ENCODE measurements at places on chromosomes 4 and X.

GRCh38 chr4:23237771-23238170 lies 545.0 kb downstream of the GBA3 start:
- DNase-seq: no peak

DNA sequence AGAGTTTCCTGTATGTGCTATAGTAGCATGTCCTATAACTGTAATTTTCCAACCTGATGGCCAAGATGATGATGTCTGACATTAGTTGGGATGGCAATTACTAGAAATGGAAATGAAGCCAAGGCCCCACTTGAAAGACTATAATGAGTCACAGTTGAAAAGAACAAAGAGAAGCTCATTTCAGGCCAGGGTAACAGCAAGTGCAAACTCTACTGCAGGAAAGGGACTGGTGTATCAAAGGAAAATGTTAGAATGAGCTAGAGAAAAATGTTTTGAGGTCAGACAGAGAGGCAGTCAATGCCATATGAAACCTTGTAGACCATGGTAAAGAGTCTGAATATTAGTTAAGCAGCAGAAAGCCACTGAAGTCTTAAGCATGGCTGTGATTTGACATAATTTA lies 146.2 kb upstream of the SH3RF1 start:
- no peak for DNase-seq

DNA sequence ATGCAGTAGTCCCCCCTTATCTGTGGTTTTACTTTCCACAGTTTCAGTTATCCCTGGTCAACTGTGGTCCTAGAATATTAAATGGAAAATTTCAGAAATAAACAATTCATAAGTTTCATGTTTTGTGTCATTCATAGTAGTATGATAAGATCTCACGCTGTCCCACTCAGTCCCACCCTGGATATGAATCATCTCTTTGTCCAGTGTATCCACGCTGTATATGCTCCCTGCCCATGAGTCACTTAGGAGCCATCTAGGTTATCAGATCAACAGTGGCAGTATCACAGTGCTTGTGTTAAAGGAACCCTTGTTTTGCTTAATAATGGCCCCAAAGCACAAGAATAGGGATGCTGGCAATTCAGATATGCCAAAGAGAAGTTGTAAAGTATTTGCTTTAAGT lies 16.2 kb upstream of the SYTL4 start:
- DNase-seq: no peak

DNA sequence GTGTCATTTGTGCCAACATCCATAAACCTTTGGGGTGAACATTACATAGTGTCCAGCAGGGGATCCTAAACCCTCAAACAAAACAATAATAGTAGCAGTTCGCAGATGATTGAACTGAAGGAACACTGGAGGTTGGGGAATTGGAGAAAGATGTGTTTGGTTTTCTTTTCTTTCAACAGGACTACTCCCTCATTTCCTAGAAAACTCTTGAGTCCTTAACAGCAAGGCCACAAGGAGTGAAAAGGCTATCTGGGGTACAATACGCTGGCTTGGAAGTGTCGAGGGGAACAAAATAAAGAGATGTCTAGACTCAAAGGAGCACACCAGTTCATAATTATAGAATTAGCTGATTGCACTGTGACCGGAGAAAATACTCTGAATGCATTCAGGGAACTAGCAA lies 72.1 kb downstream of the IDS start:
- no peak for DNase-seq

- DNase-seq: no peak
Observed at GRCh38 chr4:121472937-121473721, 92.3 kb upstream of the QRFPR start.

- DNase-seq: no peak
Observed at GRCh38 chr4:59655996-59656395, 1544.1 kb upstream of the ADGRL3 start.

GRCh38 chr4:152971053-152971452 lies 34.9 kb downstream of the FHDC1 start:
- DNase-seq: no peak

DNA sequence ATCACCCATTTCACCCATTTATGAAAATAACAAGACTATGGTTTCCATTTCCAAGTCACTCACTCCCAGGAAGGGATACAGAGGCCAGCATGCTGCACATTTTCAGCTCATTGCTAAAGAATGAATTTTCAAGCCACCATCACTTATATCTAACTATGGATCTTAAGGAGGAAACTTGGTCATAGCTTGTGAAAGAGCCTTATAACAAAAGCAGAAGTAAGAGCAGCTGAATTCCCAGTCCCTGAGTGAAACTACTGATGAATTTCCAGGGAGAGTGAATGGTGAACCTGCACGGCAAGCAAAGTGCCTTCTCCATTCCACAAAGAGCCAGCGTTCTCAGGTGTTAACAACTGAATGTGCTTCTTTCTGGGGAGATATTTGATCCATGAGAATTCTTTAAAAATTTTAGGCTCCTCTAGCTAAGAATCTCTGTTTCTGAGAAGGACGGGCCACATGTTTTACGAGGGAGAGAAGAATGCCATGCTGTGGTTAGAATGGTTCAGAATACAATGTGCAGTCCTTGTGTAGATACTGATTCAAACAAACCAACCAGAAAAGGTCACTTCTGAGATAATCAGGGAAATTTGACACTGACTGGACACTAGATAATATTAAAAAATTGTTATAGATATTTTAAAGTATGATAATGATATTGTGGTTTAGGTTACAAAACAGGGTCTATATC lies 24.0 kb downstream of the BTC start:
- DNase-seq: no peak

- DNase-seq: no peak
Observed at GRCh38 chrX:48968377-48968776, 3.3 kb downstream of the KCND1 start.

- no peak for DNase-seq
Observed at GRCh38 chr4:27318740-27319139, 458.1 kb downstream of the STIM2 start.

- DNase-seq: no peak
Observed at GRCh38 chr4:25976780-25977179, 62.8 kb downstream of the SMIM20 start.

DNA sequence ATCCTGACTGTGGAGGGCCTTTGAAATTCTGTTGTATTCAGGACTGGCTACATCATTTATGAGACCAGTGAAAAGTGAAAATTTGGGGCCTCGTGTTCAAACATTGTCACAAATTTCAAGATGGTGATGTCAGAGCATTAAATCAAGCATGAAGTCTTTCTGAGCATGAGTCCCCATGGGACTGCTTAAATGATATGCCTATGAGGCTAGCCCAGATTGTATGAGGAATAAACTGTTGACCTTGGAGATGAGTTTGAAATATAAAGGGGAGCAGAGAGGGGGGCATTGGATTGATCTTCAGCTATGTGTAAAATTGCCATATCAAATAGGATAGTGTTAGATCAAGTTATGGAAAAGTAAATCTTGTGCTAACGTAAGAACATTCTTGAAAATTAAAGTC lies 230.0 kb downstream of the SPANXN3 start:
- no peak for DNase-seq

GRCh38 chr4:74109116-74109869 lies 10.3 kb upstream of the CXCL2 start:
- DNase-seq: no peak

GRCh38 chr4:6557856-6558255 lies 17.1 kb upstream of the MAN2B2 start:
- DNase-seq: no peak

DNA sequence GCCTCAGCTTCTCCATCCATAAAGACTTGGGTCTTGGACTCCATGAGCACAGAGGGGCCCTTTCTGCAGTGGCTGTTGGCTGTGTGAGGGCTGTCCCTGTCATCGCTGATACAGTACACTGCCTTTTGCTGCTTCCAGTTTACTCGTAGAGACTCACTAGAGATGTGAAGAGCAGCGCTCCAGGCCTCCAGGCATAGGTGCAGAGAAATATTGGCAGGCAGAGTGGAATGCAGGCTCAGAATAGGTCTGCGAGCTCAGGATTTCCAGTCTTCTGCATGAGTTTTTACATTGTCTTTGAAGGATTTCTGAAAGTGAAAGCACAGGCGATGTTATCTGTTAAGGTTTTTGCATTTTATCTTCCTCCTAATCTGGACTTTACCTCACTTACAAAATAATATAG lies 97.4 kb downstream of the AASDH start:
- no peak for DNase-seq

DNA sequence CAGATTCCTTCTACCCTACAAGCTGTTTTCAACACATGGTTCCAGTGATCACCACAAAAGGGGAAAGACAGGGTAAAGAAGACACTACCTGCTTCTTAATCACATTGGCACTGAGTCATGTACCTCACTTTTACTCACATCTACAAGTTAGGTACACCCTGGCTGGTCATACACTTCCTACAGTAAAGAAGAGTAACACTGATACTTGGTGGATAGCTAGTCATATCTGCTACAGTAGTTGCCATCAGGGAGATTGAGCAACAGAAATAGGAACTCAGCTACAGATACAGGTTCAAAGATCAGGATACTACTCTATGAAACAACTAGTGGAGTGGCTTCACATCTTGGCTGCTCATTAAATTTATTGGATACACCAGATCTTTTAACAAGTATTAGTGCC lies 105.4 kb upstream of the DIAPH2 start:
- no peak for DNase-seq

DNA sequence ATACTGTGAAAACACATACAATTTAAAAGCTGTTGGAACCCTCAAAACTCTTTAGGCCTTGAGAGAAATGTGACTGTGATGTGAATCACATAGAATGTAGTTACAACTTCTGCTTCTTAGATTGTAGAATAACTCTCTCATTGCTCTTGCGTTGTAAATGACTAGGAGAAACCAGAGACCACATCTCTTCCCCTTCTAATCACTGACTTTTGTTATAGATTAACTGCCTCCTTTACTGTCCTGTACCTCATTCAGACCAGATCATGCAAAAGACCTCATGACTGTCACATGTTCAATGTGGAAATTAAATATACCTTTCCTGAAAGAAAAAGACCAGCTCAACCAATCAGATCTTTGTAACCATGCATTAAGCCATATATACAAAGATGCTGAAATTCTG lies 43.2 kb upstream of the NEIL3 start:
- no peak for DNase-seq

- no peak for DNase-seq
Observed at GRCh38 chr4:73908965-73909364, 39.8 kb downstream of the CXCL1 start.

DNA sequence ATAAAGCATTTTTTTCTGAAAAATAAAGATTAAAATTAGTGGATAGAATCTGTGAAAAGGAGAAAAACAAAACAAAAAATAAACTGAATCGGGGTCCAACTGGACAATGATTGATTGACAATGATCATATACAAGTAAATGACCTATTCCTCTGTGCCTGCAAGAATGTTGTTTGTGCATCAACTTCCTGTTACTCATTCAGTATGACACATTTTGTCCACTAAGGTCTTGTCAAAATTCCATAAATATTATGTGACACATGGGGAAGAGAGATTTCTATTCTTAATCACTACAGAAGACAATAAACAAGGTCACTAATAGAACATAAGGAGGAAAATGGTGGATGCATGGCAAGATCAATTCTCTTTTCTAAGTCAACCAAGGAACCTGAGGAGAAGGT lies 54.9 kb downstream of the F8 start:
- no peak for DNase-seq

DNA sequence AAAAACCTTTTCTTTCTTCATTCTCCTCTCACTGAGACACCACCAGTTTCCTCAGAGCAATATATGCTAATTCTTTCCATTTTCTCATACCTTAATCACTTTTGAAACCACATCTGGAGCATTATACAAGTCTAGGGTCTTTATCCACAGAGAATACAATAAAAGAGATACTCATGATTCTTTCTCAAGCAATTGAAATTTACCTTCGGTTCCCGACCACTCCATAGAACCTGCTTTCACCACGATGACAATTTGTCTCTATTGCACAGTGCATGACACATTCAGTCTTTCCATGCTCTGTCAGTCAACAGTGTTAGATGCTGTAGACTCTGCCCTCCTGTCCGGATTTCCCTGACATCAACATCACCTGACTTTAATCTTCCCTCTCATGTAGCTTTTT lies 409.3 kb upstream of the NWD2 start:
- DNase-seq: no peak

GRCh38 chr4:41058426-41058825 lies 155.9 kb downstream of the APBB2 start:
- DNase-seq: no peak

- no peak for DNase-seq
Observed at GRCh38 chr4:188484256-188484655, 345.0 kb downstream of the TRIML1 start.

DNA sequence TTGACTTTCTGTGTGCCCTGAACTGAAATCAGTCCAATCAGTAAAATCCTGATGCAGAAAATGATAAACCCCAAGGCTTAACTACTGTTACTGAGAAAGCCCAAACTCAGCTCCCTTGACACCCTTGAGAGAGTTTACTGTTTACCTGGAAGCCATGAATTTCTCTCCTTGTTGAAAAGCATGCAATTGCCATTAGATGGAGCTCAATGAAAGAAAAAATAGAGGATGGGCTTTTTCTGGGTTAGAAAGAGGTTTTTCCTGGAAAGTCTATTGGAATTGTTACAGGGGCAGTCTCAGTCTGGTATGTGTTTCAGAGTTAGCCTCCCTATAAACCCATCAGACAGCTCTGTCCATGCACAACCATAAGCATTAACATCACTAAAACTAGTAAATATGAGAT lies 66.4 kb upstream of the C4orf54 start:
- DNase-seq: no peak

GRCh38 chrX:29617725-29618124 lies 597.6 kb upstream of the MAGEB2 start:
- no peak for DNase-seq

- DNase-seq: no peak
Observed at GRCh38 chr4:180150818-180151217, 2092.4 kb upstream of the TENM3 start.

GRCh38 chr4:95250544-95251137 lies 298.1 kb downstream of the UNC5C start:
- no peak for DNase-seq

GRCh38 chr4:146029147-146029546 lies 90.5 kb upstream of the ZNF827 start:
- DNase-seq: no peak

- no peak for DNase-seq
Observed at GRCh38 chr4:41882625-41883347, 52.4 kb upstream of the TMEM33 start.

Measured in stimulated activated CD8-positive, alpha-beta memory T cell treated with anti-CD3 and anti-CD28 coated beads, Interleukin-2, amount 100 ng/mL, for 1 hour (primary cell).